Activated CD4-positive, alpha-beta T cell treated with anti-CD3 and anti-CD28 coated beads for 48 hours (primary cell): ENCODE measurements at places on chromosomes 1 and 21.

- DNase-seq: no peak
Measured at GRCh38 chr1:88608139-88608943, 75.7 kb upstream of the PKN2 start.

DNA sequence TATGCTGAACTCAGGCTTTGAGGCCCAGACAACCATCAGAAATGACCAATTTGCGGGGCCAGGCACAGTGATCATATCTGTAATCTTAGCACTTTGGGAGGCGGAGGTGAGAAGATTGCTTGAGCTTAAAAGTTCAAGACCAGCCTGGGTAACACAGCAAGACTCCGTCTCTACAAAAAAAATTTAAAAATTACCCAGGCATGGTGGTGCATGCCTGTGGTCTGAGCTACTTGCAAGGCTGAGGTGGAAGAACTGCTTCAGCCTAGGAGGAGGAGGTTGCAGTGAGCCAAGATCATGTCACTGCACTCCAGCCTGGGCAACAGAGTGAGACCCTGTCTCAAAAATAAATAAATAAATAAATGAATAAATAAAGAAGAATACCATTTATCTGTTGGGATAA is 156.5 kb downstream of the EIF4G3 start:
- DNase-seq: no peak

DNA sequence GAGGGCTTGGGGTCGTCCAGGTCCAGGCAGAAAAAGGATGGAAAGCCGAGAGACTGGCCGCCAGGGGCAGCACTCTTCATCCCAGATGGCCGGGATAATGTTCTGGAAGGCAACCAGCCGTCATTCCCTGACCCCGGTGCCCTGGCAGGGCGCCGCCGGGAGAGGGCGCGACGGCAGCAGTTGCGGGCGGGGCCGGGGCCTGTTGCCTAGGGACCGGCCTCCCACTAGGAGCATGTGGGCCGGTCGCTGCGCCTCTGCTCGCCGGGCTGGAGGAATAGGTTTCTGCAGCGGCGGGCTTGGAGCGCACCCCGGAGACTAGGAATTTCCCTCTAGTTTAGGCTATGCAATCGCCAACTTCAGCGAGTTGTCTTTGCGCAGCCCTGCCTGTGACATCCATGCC is 11.0 kb downstream of the DMRTB1 start:
- no peak for DNase-seq

DNA sequence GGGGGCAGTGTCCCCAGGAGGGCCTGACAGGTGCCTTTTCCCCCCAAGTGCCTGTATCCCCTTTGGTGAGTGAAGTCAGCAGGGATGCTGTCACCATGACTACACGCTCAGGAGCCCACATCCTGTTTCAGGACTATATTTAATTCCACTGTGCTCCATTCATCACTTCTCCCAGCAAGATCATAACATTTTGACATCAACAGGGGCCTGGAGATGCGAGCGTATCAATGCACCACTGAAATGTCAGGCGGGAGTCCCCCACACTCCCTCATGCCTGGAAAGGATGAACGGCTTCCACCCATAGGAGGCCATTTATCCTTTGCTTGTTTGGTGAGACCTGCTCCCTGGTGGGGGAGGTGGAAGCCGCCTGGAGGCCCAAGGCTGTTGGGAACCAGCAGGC is 119.1 kb downstream of the PTPRU start:
- DNase-seq: no peak

- no peak for DNase-seq
Measured at GRCh38 chr1:74412244-74412643, 100.2 kb downstream of the LRRC53 start.

DNA sequence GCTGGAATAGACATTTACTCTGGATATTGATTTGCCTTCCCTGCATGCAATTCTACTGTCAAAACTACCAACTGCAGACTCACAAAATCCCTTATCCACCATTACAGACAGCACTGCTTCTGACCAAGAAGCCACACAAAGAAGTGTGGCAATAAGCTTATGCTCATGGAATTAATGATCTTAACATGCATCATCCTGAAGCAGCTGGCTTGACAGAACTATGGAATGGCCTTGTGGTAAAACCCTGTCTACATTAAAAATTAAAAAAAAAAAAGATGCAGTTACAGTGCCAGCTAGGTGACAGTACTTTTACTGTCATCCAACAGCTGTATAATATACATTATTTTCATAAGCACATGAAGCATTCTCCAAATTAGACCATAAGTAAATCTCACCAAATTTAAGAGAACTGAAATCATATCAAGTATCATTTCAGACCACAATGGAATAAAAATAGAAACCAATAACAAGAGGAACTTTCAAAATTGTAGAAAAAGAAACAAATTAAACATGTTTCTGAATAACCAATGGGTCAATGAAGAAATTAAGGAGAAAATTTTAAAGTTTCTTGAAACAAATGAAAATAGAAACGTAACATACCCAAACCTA is 70.7 kb downstream of the SCMH1 start:
- DNase-seq: no peak

- no peak for DNase-seq
Measured at GRCh38 chr1:186456729-186457255, 4.1 kb downstream of the PDC start.

DNA sequence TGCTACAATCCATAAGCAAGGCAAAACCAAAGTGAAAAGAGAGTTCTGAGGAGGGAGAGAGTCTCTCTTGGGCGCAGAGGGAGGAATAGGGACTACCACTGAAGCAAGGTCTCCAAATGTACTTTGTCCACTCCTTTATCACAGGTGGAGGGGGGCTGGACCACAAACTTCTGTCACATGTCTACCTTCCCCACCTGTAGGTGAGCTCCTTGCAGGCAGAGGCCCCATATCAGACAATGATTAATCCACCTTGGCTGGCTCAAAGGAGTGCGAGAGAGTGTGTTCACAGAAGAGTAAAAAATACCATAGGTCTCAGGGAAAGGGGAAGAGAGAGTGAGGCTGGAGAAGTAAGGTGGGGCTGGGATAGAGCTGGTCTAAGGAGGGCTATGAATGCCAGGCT is 4.5 kb downstream of the BEND5 start:
- no peak for DNase-seq

DNA sequence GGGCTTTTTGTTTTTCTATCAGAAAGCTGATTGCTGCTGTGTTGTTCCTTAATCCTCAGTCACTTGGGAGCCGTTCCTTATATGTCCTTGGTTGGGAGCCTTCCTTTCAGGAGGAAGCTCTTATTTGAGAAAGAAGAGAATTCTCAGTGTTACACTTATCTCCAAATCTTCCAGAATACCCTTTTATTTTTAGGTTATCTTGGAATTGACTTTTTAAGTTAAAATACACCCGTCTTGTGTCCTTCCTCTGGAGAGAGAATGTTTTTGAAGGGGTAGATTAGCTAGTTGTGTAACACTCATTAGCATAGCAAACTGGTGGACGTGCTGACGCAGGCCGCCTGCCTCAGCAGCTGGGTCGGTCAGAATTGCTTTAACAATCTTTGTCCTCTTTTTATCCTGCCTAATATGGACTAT is 42.1 kb downstream of the LRRC8B start:
- no peak for DNase-seq

- DNase-seq: no peak
Measured at GRCh38 chr1:29391362-29391880, 155.1 kb downstream of the PTPRU start.

GRCh38 chr1:156505679-156506298 is 5.2 kb upstream of the MEF2D start:
- DNase-seq: no peak
